ENCODE measurements at places on chromosomes 7 and 10. TPM values are rescaled to one million over a fixed set of nuclear protein-coding genes. Genes with fewer than 3 reads are reported as not detected.

DNA sequence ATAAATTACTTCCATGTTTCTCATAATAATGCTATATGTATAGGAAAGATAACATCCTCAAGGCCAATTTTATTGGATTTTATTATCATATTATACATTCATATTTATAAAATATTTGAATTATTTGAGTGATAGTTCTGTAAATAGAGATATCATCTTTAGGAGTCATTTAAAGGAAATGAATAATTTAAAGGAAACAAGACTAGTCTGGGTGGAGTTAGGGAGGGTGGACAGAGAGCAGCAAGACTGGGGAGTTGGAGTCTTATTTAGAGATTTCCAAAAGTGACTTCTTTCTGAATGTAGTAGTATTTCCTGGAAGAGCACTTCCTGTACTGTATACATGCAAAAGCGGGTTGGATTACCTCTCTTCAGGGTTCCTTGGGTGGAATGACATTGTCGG, 342.3 kb downstream of the SUGCT start:
- no peak for DNase-seq

- DNase-seq = no peak
Measured at GRCh38 chr10:67541411-67541810, 154.6 kb downstream of the CTNNA3 start.

DNA sequence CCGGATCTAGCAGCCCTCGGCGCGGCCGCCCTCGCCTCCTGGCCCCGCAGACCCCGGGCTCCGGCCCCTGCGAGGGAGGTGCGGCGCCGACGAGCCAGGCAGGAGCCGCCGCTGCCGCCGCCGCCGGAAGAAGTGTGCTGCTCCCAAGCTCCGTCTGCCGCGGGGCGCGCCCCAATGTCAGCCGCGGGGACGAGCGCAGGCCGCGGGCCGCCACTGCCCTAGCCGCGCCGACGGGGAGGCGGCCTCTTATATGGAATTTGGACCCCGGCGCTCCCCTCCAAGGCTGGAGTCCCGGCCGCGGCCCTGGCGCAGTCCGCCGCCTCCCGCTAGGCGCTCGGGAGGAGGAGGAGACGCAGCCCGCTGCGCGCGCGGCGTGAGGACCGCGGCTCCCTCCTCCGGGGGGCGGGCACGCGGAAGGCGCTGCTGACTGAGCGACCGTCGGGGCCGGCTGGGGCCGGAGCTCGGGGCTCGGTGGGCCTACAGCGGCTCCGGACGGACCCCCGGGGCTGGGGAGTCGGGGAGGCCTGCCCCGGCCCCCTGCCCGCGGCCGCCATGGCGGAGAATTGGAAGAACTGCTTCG, at the start of gene TRIM8:
Gene TRIM8, plus strand, starts transcription at position 414 of the 580 bp plus-strand sequence. Its CDS starts 139 bp downstream, at position 553.
- DNase-seq = no peak

DNA sequence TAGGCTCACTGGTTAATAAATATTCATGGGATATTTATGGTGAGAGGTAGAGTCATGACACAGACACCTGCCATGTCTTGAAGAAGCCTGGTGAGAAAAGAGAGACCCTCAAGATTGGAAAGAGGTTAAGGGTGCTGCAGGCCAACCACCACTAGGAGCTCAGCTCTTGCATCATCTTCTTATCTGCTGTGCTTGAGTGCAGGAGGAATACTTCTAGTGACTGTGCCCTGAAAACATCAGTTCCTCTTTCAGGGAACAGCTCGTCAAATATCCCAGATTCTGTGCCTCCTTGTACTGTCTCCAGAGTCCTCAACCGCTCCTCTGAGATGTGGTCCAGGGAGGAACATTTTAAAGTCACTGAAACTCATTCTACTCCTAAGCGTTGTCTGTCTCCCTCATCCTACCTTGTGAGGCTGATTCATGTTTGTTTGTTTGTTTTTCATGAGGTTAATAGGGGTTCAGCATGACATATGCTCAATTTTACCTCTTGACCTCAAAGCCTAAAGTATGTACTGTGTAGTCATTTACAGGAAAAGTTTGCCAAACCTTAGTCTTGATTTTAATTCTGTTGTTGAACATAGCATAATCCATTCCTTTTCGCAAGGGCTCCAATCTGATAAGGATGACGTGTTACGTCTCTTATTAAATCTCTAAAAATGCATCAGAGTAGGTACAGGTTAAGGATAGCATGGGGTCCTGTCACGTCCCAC, 293.1 kb downstream of the C7orf25 start:
- no peak for DNase-seq

- no peak for DNase-seq
Measured at GRCh38 chr7:44196450-44196872, 4.3 kb upstream of the YKT6 start.

GRCh38 chr7:52695973-52696595, 339.3 kb upstream of the POM121L12 start:
- no peak for DNase-seq

DNA sequence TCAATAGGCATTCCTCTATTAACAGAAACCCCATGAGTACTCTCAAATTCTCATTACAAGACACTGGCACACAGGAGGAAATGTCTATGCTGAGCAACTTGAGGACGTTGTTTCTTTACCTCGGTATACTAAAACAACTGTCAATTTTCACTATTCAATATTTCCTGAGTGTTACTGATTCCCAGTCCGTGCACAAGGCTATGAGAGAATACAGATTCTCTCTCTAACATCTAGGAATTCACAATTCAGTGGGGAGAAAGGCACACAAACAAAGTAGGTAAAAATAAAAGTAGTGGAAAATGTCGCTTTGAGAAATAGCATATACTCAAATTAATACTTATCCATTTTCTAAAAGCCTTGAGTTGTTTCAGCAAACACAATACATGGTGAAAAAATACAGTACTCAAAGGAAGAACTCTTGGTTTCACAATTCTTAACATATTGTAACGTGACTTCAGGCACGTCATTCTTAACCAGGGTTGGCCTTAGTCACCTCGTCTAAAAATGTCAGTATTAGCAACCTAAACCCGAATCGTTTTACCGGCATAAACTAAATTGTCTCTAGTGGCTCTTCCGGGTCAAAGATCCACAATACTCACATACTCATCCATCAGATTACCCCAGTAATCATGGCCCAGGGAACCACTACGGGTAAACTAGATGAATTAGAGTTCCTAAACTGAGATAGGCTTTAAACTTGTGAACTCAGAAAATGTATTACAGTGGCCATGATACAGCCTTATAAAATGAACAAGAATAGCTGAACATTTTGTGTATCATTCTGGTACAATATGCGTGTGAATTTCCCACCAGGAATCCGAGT, 1.5 kb downstream of the IPMK start:
- no peak for DNase-seq

GRCh38 chr7:140719721-140720120, 23.2 kb downstream of the NDUFB2 start:
- DNase-seq = no peak

GRCh38 chr10:18312374-18313139, 172.3 kb downstream of the CACNB2 start:
- DNase-seq = no peak

- no peak for DNase-seq
Measured at GRCh38 chr7:33578881-33579672, 326.3 kb upstream of the BMPER start.

Gene GPER1
- 3.0 TPM for total RNA-seq

Gene BICC1
- total RNA-seq = 39.4 TPM

Gene NKX2-3
- not detected for total RNA-seq

Gene FAM13C
- 3.2 TPM for total RNA-seq
